ENCODE measurements at places on chromosomes 11 and 22.

DNA sequence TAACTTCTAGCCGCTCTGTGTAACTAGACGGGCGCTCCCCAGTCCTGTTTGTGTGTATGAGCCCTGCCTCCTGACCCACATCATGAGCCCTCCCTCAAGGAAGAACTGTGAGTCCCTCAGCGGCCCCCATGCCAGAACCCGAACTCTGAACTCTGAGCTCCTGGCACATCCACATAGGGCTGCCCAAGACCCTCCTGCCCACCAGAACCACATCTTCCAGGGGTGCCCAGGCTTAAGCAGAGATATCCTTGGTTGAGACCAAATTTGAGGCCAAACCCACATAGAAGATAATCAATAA, 3.0 kb downstream of the TRIM29 start:
- DNase-seq = no peak

- no peak for DNase-seq
These were observed 29.2 kb downstream of the INCENP start for GRCh38 chr11:62153087-62153395.

DNA sequence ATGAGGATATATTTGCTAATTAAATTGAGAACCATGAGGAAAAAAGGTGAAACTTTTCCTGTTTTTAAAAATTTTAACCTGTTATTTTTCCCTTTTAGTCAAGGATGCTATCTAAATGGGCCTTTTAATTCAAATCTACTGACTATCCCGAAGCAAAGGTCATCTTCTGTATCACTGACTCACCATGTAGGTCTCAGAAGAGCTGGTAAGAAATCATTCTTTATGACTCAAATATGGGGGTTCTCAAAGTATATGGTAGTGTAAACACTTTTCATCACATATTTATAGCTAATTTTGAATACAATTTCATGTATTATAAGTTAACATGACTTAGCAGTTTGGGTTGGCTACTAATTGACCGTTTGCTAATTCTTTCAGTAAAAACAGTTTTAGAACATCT, 88.2 kb downstream of the CYP2R1 start:
- no peak for DNase-seq

GRCh38 chr11:88194990-88195389, 19.7 kb upstream of the RAB38 start:
- DNase-seq = no peak

GRCh38 chr11:14022821-14023220, 60.3 kb downstream of the SPON1 start:
- no peak for DNase-seq

GRCh38 chr11:78354408-78355308, 63.0 kb downstream of the GAB2 start:
- peak; percentile 67 for DNase-seq

- DNase-seq = no peak
These were observed 12.2 kb downstream of the SFI1 start for GRCh38 chr22:31508536-31508935.

- no peak for DNase-seq
These were observed 11.4 kb upstream of the PITPNB start for GRCh38 chr22:27930331-27931060.

GRCh38 chr11:77214557-77214956, 86.5 kb downstream of the MYO7A start:
- no peak for DNase-seq

- DNase-seq = no peak
These were observed 78.8 kb downstream of the RELT start for GRCh38 chr11:73454987-73455386.

GRCh38 chr11:1224111-1224490, 1.2 kb downstream of the MUC5B start:
- DNase-seq = no peak

- DNase-seq = no peak
These were observed 2.0 kb downstream of the CFL1 start for GRCh38 chr11:65855927-65856363.

GRCh38 chr11:94100253-94100652, 28.4 kb upstream of the PANX1 start:
- DNase-seq = no peak

GRCh38 chr11:66081505-66081904, 11.4 kb downstream of the PACS1 start:
- DNase-seq = peak; percentile 26

- no peak for DNase-seq
These were observed 25.5 kb downstream of the SERPIND1 start for GRCh38 chr22:20799449-20799848.

DNA sequence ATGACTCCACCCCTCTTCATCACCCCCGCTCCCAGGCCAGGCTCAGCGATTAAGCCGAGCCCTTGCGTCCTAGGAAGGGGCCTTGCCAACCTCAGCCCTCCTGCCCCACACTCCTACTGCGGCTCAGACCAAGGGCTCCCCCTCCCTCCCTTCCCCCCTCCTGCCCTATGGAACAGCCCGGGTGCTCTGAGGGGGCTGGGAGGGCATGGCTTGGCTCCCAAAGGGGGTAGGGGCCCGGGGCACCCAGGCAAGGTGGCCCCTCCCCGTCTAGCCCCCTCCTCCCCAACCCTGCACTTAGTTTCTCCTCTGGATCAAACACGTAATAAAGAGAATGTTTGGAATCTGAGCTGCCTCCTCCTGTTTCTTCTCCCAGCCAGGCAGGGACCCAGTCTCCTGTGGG, 6.3 kb downstream of the RCOR2 start:
- DNase-seq = no peak

GRCh38 chr22:48960980-48961660, 866.6 kb downstream of the BRD1 start:
- DNase-seq = peak; percentile 1

- DNase-seq = peak; percentile 88
These were observed 1.5 kb downstream of the TBC1D10A start for GRCh38 chr22:30325065-30325720.

- peak; percentile 93 for DNase-seq
These were observed 2.5 kb downstream of the CDC42EP2 start for GRCh38 chr11:65317025-65317786.

DNA sequence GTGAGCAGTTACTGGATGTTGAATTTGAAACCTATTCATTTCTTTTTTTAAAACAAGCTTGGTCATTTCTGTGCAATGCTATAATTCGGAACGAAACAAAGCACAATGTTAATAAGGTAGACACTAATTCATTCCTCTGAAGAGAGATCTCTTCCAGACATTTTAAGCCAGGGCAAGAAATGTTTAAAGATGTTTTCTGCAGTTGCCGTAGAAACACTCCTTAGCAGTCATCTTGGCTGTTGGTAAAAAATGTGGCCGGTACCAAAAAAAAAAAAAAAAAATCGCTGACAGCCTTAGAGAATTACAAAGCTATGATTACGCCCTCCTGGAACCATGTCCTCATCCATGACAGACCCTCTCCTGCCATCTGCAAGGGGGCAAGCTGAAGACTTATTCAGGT, 66.4 kb upstream of the TTC12 start:
- DNase-seq = no peak

DNA sequence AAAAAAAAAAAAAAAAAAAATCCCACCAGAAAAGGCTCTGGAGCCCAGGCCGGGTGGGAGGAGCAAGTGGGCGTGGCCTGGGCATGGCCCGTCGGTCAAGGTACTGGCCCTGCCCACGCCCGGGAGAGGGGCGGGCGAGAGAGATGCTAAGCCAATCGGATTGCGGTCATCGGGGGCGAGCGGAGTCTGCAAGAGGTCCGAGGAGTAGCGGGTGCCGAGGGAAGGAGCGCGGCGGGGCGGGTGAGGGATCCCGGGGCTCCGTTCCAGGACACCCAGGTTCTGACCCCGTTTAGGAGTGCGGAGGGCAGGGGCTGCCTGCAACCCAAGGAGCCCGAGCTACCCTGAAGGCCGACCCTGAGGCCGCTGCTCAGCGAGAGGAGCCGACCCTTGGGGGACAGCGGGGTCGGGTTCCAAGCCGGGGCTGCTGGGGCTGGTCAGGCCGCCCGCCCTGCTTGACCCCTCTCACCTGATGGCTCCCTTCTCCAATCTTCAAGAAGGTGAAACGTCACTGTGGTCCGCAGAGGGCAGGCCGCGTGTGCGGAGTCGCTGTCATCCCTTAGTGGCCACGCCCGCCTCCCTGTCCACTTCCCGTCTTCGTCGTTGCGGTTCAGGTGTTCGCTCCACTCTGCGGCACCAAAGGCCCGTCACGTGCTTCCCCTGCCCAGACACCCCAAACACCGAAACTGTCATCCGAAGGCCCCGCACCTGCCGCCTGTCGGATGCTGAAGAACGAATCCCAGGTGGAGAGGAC, 11.1 kb upstream of the TAB1 start:
- DNase-seq = peak; percentile 75

DNA sequence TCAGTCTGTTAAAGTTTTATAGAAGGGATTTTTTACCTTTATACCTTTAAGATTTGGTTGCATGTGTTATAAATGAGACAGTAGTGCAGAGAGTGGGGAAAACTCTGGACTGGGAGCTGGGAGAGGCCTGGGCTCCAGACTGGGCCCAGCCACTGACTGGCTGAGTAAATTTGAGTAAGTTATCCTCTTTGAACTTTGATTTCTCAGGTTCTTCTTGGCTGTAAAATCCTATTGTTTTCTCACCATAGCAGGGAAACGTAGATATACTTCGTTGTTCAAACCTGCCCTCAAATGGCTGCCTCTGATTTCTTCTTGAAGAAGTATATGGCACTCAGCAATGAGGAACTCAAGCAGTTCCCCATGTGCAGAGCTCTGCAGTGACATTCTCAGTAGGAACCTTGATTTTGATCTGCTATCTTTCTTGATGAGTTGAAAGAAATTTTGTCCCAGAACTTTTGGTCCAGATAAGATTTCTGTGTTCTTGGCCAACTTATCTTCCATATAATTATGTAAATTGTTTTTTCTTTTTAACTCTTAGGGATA, 8.8 kb downstream of the BMAL1 start:
- no peak for DNase-seq

DNA sequence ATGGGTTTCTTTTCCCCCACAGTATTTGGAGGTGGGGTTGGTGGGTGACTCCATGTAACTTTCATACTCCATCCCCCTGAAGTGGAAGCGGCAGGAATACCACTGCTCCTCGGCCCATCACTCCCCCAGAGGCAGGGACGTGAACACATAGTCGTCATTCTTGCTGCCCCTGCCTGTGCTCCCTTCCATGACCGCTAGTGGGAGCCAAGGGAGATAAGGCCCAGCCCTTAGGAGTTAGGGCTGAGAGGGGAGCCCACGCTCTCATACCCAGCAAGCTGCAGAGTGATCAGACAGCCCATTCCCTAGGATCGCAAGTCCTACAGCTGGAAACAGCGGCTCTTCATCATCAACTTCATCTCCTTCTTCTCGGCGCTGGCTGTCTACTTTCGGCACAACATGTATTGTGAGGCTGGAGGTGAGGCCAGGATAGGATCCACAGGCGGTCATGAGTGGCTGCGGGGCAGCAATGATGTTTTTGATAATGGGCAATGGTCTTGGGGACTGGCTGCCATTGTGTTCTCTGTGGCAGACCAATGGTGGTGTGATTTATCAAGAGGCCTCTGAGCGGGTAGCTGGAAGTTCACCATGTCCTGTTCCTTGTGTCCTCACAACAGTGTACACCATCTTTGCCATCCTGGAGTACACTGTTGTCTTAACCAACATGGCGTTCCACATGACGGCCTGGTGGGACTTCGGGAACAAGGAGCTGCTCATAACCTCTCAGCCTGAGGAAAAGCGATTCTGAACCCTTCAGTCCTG, 15.9 kb downstream of the RHOG start:
- no peak for DNase-seq

- no peak for DNase-seq
These were observed 3.0 kb downstream of the CXCR5 start for GRCh38 chr11:118886681-118887111.

GRCh38 chr22:33688903-33689302, 231.4 kb downstream of the LARGE1 start:
- no peak for DNase-seq

- no peak for DNase-seq
These were observed 802 bp downstream of the SYT13 start for GRCh38 chr11:45285250-45285828.

DNA sequence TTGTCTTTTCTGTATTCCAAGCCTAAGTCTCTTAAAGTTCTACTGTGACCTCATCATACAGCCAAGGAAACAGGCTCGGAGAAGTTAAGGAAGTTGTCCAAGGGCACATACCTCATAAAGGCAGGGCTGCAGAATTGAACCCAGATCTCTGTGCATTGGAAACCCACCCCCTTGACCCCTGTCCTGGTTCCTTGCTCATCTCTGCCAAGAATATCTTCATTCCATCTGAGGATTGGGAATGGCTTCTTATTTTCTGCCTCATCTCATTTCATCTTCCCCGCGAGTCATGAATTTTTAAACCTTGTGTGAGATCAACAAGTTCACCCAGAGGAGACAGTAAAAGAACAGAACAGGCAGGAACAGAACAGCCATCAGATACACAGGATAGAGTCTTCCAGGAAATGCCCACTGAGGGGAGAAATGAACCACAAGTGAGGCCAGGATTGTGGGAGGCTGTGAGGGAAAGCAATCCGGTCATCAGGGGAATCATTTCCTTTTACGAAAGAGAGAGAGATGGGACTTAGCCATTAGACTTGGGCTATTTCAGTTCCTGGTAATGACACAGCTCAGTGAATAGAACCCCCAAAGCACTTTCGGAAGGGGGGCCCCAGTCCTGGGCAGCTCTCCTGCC, 34.4 kb upstream of the LRRC10B start:
- DNase-seq = no peak

- DNase-seq = no peak
These were observed 152.4 kb upstream of the TTC12 start for GRCh38 chr11:113161711-113162591.

GRCh38 chr22:29190918-29191317, 14.8 kb upstream of the EMID1 start:
- DNase-seq = peak; percentile 55

DNA sequence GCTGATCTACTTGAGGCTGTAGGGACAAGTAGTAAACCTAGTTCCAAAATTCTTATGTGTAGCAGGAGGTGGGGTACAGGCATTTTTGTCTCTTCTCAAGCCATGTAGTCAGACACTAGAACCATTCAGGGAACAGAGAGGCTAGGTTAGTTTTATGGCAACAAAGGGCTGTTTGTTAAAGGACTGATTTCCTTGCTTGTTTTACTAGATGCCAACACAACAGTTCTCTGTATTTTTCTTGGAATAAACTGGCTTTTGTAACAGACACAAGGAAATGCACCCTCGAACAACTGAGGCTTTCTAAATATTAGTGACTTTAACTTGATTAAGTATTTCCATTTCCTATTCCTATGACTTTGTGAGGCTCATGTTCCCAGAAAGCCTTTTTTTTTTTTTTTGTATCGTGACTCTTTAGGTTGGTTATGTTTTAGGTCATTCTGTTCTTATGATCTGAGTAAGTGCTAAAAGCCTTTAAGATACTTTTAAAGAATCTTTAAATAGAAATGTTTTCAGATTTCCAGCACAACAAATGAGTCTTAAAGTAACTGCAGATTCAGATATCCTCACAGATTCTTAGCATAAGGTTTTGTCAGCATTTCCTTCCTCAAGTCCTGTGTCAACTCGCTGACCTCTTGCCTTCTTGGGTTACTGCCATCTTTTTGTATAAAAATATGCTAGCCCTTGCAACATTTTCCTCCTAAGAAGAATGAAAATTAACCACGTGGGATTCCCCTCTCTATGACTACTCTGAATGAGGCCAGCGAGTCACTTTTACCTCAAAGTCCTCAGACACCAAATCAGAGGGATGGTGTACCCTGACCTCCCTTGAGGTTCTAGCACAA, 92.5 kb downstream of the CCDC83 start:
- peak; percentile 93 for DNase-seq
